ENCODE measurements at places on chromosomes 13 and 19.
A peak's percentile ranks its signal among the peaks of the same experiment; 100 is the strongest.

DNA sequence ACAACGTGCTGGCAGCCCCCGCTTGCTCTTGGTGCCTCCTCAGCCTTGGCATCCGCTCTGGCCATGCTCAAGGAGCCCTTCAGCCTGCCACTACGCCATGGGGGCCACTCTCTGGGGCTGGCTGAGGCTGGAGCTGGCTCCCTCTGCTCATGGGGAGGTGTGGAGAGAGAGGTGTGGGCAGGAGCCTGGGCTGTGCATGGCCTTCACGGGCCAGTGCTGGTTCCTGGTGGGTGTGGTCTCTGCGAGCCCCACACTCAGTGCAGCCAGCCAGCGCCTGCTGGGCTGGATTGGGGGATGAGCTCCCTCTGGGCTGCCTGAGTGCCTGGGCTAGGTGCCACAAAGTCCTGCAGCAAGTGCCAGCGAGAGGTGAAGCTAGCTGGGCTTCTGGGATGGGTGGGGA, 1289.1 kb downstream of the OLFM4 start:
- DNase-seq = no peak

DNA sequence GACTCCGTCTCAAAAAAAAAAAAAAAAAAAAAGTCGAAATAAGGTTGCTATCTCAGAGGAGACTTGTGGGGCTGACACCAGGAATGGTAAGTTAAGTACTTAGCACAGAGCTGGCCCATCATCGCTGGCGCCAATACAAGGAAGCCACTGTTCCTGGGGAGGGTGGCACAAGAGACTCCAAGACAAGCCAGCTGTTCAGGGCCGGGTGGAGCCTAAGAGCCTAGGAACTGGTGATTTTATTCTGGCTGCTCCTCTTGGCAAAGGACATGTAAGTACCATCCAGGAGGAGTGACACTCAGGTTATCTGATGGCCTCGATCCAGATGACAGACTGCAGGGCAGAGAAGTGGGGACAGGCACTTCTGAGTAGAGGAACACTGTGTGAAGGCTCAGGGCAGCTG, 3.8 kb downstream of the ELOF1 start:
- no peak for DNase-seq

GRCh38 chr19:2812414-2813234, 7.0 kb upstream of the ZNF554 start:
- no peak for DNase-seq

DNA sequence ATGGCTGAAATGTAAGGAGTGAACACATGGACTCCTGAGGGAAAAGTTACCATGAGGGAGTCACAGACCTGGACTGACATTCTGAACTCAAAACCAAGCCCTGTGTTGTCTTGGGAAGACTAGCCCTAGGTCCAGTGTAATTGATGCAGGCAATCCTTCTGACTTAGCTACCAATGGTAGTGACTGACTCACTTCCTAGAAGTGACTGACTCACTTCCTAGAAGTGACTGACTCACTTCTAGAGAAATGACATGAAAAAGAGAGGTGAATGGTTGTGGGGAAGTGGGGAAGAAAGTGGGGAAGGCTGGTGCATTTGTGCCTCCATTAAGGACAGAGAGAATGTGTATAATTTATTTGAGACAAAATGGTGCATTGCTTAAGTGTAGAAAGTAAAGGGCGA, 49.9 kb downstream of the EDNRB start:
- DNase-seq = no peak

GRCh38 chr13:75250526-75251178, 231.3 kb downstream of the TBC1D4 start:
- no peak for DNase-seq

DNA sequence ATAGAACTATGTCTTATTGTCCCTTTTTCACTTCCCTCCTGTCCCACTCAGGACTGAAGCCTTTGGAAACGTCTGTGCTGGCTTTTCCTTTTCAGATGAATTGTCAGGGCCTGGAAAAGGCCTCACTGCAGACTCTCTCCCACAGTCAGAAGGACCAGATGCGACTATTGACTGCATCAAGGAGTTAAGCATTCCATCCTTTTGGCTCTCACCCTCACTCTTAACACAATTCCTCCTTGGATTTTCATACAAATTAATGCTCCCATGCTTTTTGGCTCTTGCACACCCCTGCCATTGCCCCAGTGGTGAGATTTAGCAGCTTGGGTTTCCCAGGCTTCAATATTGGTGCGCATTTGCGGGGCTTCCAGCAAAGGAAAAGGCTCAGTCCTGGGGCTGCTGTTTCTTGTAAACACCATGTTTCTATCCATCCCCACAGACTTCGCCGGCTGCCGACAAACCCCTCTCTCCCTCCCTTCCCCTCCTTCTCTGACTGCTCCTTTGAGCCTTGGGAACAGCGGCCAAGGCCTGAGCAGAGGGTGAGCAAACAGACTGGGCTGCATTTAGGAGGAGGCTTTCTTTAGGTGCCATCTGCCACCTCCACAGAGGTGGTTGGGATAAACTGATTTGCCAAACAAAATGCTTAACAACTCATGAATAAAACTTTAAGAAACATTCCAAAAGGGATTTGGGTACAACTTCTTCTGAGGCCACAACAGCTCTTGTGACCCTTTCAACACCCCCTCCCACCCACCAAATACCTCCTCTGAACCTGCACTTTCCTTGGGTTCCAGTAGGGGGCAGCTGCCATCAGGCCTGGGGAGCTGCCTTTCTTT, 48.6 kb upstream of the PCDH8 start:
- DNase-seq = no peak

DNA sequence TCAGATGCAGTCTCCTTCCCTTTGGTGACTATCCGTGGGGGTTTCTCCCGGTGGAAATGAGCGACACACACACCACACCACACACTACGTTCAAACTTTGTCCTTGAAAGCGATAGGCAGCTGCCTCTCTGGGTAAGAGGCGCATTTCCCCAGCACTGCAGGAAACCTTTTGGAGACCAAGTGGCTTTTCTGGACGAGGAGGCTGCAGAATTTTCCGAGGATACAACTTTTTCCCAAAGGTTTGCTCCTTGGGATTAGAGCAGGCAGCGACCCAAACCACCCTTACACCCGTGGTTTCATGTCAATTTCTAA, 38.2 kb upstream of the FLT1 start:
- no peak for DNase-seq

DNA sequence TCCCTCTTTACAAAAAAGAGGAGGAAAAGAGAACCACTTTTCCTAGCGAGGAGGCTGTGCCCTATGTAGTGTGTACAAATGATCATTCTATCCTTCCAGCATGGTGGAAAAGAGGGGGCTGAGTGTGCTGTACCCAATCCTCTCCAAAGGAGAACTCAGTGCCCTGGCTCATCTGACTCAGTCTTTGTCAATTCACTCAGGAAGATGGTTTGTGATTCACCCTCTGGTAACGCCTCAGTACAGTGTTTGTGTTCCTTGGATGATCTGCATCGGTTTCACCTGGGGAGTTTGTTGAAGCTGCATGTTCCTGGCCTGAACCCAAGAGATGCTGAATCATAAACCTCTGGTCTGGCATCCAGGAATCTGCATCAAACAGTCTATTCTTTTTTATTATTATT, 18.3 kb upstream of the ENOX1 start:
- no peak for DNase-seq

- DNase-seq = peak; percentile 47
These were observed 15.4 kb downstream of the ATP11A start for GRCh38 chr13:112705286-112705685.

- DNase-seq = no peak
These were observed at the start of gene FAM124A for GRCh38 chr13:51222037-51222685. Gene FAM124A (plus strand): TSS chr13:51222398. CDS start chr13:51222502, 104 bp downstream.

DNA sequence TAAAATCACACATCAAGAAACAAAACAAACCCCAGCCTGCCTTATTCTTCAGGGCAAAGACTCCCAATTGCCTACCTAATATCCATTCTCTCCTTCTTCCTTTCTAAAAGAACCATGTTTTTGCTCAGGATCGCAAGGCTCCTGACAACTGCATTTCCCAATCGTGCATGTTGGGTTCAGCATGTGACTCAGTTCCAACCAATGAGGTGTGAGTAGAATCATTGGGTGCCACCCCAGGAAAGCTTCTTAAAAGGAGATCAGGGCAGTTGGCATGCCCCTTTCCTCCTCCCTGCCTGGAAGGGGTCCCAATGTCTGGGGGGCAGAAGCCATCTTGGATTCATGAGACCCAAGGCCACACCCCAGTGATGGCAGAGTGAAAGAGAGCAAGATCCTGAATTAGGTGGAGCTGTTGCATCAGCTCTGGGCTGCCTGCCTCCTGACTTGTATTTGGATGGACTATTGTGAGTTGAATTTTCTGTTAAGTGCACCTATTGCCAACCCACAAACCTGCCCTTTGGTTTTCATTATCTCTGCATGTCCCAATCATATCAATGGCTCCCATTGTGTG, 26.0 kb upstream of the UBAC2 start:
- DNase-seq = no peak

DNA sequence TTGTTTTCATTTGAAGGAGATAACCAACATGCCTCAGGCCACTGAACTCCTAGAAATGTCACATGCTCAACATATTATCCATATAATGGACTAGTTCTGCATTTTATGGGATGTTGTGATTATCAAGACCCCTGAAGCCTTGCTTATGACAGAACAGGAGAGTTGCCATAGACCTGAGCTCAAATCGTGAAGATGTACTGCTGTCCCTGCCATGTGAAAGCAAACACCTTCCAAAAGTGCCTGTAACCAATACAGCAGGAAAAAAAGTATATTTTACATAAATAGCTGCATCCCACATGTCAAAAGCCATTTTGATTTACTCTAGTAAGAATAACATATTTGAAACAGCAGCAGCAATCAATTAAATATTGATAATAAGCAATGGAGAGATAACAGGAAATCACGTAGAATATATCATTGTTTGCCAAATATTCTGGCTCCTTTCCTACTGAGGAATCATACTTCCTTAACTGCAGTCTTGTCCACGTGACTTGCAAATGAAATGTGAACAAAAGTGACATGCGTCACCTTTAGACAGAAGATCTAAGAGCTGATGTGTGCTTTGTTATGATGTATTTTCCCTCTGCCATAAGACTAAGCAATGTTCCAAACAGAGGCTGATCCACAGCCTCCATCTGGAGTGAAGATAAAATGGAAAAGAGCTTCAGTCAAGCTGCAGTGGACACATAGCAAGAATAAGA, 33.5 kb downstream of the SLC25A30 start:
- no peak for DNase-seq

GRCh38 chr19:807627-808422, 10.6 kb downstream of the PTBP1 start:
- DNase-seq = no peak

Measured in tibial artery (tissue), 4 donors.